Subcutaneous preadipocyte (primary cell): ENCODE measurements at places on chromosomes 11 and 22. TPM values are rescaled to one million over a fixed set of nuclear protein-coding genes. Genes with fewer than 3 reads are reported as not detected.

Gene KRTAP5-1
- total RNA-seq: not detected in 2 replicates

Gene OR52H1
- not detected in 2 replicates for total RNA-seq

Gene SYT8
- total RNA-seq: not detected in 2 replicates

Gene SMCO4
- total RNA-seq: 5.1 and 6.6 TPM in 2 replicates

Gene MUC6
- not detected in 2 replicates for total RNA-seq

Gene ZNF215
- 2.2 and 5.7 TPM in 2 replicates for total RNA-seq

Gene OR6A2
- under 0.01 and 0.59 TPM in 2 replicates for total RNA-seq

Gene MAP6
- total RNA-seq: 0.73 and 0.98 TPM in 2 replicates

Gene FDX1
- 13.2 and 14.7 TPM in 2 replicates for total RNA-seq

Gene GNB1L
- 5.7 and 7.0 TPM in 2 replicates for total RNA-seq

Gene DNHD1
- total RNA-seq: 9.4 and 11.4 TPM in 2 replicates

Gene CEP126
- 1.6 and 1.8 TPM in 2 replicates for total RNA-seq

Gene HTR3A
- not detected in 2 replicates for total RNA-seq

Gene FAM181B
- total RNA-seq: not detected in 2 replicates

Gene OOSP2
- total RNA-seq: not detected in 2 replicates

Gene DCPS
- total RNA-seq: 18.4 and 18.7 TPM in 2 replicates

Gene SF1
- 110 and 126 TPM in 2 replicates for total RNA-seq

Gene XBP1
- 93.3 and 140 TPM in 2 replicates for total RNA-seq

Gene FERMT3
- 2.2 and 7.8 TPM in 2 replicates for total RNA-seq

Gene THAP12
- 40.4 and 61.6 TPM in 2 replicates for total RNA-seq

Gene PLEKHA7
- total RNA-seq: under 0.01 and 0.20 TPM in 2 replicates

Gene SLC22A12
- total RNA-seq: not detected in 2 replicates

Gene KDM2A
- 35.6 and 47.9 TPM in 2 replicates for total RNA-seq

Gene LDHAL6A
- not detected in 2 replicates for total RNA-seq

Gene APOC3
- total RNA-seq: not detected in 2 replicates

Gene UPK3A
- not detected in 2 replicates for total RNA-seq

Gene PANX2
- total RNA-seq: under 0.01 and 0.37 TPM in 2 replicates

Gene THAP7
- total RNA-seq: 19.1 and 20.7 TPM in 2 replicates

Gene ART1
- not detected in 2 replicates for total RNA-seq

Gene NXPE4
- not detected in 2 replicates for total RNA-seq

Gene SORL1
- under 0.01 TPM in 2 replicates for total RNA-seq

Gene SGSM1
- total RNA-seq: under 0.01 and 0.20 TPM in 2 replicates

Gene DYNC2H1
- 62.2 and 74.2 TPM in 2 replicates for total RNA-seq

Gene KCNQ1
- not detected in 2 replicates for total RNA-seq

Gene HEPN1
- total RNA-seq: 0.20 TPM in 1 of 2 replicates, not detected in the other

Gene WNT7B
- 0.39 TPM in 1 of 2 replicates, not detected in the other for total RNA-seq

Gene OR8D1
- total RNA-seq: not detected in 2 replicates

Gene RASL10A
- not detected in 2 replicates for total RNA-seq

Gene MS4A6E
- total RNA-seq: not detected in 2 replicates

Gene OR51E2
- not detected in 2 replicates for total RNA-seq

Gene MYOD1
- total RNA-seq: not detected in 2 replicates

Gene TMEM191B
- total RNA-seq: 0.39 and 1.5 TPM in 2 replicates

Gene PATE4
- not detected in 2 replicates for total RNA-seq

Gene BCO2
- 0.73 and 0.78 TPM in 2 replicates for total RNA-seq

Gene KIAA1671
- total RNA-seq: 5.9 and 19.4 TPM in 2 replicates

Gene RIC3
- total RNA-seq: not detected in 2 replicates

Gene UBQLN3
- total RNA-seq: not detected in 2 replicates

Gene C2CD2L
- 1.5 and 4.5 TPM in 2 replicates for total RNA-seq

Gene GPR83
- under 0.01 TPM in 2 replicates for total RNA-seq

Gene TBX1
- 7.2 TPM in 1 of 2 replicates, not detected in the other for total RNA-seq

Gene ARHGAP8
- total RNA-seq: not detected in 2 replicates
